ENCODE measurements at places on chromosomes 6 and 20. TPM values are rescaled to one million over a fixed set of nuclear protein-coding genes. Genes with fewer than 3 reads are reported as not detected.

DNA sequence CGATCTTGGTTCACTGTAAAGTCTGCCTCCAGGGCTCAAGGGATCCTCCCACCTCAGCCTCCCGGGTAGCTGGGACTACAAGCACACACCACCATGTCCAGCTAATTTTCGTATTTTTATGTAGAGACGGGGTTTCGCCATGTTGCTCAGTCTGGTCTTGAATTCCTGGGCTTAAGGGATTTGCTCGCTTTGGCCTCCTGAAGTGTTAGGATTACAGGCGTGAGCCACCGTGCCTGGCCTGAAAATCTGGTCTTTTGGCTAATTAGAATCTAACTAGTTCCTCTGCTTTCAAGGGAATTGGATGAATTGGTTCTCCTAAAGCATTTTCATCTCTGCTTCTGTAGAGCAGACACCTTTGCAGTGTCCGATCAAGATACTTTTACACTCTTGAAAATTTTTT lies 51.3 kb downstream of the NCOA3 start:
- no peak overlapping the region for H3K4me3 ChIP-seq
- no peaks in the 10 kb centered on the region for H3K36me3 ChIP-seq
- no peak for DNase-seq
- no peaks in the 10 kb centered on the region for H3K27me3 ChIP-seq
- no peak overlapping the region for H3K27ac ChIP-seq

DNA sequence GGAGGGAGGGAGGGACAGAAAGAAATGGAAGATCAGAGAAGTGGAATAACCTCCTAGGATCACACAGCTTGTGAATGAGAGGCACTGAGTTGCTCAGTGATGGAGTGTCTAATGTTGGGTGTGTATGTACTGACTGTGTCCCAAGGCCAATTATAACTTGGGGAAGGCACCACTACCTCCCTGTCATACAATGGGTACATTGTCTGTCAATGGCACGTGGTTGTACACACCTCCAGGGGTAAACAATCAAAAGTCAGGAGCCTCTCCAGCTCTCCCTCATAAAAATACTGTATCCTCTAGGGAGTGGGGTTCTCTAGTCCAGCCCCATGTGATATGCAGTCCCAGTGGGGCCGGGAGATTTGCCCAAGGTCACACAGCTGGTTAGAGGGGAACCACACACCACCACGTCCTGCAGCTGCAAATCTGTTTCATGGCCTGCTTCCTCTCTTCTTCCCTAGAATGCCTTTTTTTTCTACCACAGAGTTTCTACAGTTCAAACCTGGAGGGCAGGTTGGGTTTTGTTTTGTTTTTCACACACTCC lies 112.5 kb downstream of the SNX5 start:
- no peak for DNase-seq
- no peak overlapping the region for H3K4me3 ChIP-seq
- 0 out of 3 replicates have a peak, but pooled peaks cover 2% of the 10 kb centered on the region for H3K4me1 ChIP-seq
- peaks cover 6% of the 10 kb centered on the region for H3K27me3 ChIP-seq
- no peaks in the 10 kb centered on the region for H3K36me3 ChIP-seq

DNA sequence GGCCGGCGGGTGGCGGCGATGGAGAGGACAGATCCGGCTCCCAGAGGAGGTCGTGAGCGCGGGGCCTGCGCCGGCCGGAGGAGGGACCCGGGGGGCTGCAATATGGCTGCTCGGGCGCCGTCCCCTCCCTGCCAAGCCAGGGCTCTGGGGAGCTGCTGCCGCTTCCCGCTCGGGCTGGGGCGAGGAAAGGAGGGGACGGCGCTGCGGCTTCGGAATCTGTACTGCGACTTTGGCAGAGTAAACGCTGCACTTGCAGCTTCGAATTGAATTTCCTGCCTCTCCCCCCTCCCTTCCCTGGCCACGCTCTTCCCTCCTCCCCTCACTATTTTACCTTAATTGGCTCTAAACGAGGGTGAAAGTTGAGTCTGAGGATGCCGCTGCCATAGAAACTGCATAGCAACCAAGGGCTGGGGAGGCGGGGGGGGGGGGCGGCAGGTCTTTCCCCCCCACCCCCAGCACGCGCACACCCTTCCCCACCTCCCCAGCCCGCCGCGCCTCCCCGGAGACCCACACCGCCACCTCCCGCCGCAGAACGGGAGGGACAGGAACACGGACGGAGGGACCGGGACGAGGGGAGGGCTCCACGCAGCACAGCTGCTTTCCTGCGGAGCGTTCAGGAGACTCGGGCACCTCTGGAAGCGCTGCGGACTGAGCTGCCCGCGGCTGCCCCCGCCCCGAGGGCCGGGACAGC lies 93.9 kb downstream of the RNASET2 start:
- peaks cover 13% of the 10 kb centered on the region for H3K27me3 ChIP-seq
- no peak overlapping the region for H3K27ac ChIP-seq
- no peak for DNase-seq
- no peaks in the 10 kb centered on the region for H3K36me3 ChIP-seq

GRCh38 chr6:69086689-69087088 lies 451.6 kb downstream of the ADGRB3 start:
- H3K36me3 ChIP-seq, result no peaks in the 10 kb centered on the region
- no peaks in the 10 kb centered on the region for H3K27me3 ChIP-seq
- H3K27ac ChIP-seq, result no peak overlapping the region

DNA sequence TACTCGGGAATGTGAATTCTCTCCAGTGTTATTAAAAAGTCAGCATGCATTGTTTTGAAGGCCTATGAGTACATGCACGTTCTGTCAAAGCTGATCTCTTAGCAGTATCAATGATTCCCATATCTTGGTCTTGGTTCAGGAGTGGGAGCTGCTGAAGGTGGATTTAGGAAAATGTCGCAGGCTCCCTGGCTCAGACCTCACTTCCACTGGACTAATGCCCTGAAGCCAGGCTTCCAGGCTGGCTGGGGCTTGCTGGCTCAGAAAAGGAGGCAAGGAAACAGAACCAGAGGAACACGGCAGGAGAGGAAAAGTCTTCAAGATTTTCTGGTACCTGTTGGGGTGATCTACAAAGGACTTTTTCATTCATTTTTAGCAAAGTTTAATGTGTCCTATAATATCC lies 81.6 kb downstream of the OLIG3 start:
- H3K4me1 ChIP-seq, result no peaks in the 10 kb centered on the region
- DNase-seq, result no peak
- no peaks in the 10 kb centered on the region for H3K36me3 ChIP-seq
- peaks cover 14% of the 10 kb centered on the region for H3K27me3 ChIP-seq
- no peak overlapping the region for H3K27ac ChIP-seq

DNA sequence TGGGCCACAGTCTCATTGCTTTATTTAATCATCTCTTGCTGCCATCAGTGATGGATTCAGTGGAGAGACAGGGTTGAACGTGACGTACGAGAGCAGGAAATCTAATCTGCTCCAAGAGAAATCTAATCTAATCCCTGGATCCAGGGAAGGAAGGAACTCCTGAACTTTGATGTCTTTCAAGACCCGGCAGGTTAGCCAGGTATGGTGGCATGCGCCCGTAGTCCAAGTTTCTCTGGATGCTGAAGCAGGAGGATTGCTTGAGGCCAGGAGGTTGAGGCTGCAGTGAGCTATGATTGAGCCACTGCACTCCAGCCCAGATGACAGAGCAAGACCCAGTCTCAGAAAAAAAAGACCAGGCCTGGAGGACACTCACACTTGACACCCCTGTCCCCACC lies 11.4 kb upstream of the PGC start:
- no peaks in the 10 kb centered on the region for H3K4me1 ChIP-seq
- no peak for DNase-seq
- H3K36me3 ChIP-seq, result no peaks in the 10 kb centered on the region
- no peak overlapping the region for H3K27ac ChIP-seq
- H3K27me3 ChIP-seq, result peaks cover 34% of the 10 kb centered on the region

DNA sequence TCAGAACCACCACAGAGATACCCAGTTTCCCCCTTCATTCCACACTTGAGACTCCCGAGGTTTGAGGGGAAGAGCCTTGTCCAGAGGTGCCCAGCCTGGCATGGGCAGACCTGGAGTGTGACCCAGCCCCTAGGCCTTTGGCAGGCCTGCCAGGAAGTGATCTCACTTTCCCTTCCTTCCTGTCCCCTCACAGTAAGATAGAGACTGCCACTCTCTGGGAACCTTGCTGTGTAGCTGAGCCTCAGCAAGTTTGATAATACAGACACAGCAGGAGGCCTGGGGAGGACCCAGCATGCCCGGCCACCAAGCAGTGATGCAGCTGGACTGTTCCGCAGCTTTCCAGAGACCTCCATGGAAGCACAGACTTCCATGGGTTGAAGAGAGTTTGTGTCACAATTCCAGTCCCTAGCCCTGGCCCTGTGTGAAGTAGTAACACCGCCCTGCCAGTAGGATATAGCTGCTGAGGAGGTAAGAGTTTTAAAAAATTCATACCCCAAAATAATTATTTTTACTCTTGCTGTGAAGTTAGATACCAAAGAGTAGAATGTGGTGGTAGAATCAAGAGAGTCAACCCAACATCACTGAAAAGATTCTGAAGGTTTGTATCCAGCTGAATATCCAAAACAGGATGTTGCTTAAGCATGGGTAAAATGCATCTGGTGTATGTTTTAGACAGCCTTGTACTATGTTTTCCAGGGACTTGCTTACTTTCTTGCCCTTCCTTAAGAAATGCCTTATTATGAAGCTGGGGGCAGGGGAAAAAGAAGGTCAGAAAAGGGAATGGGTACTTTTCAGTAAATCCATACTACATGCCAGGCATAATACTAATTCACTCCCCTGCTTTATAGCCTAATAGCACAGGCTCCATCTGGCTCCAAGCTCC lies 16.3 kb downstream of the PKIG start:
- H3K36me3 ChIP-seq, result no peaks in the 10 kb centered on the region
- H3K27me3 ChIP-seq, result no peaks in the 10 kb centered on the region
- DNase-seq, result no peak
- no peak overlapping the region for H3K4me3 ChIP-seq

GRCh38 chr6:42403831-42404230 lies 47.9 kb downstream of the TRERF1 start:
- H3K36me3 ChIP-seq, result no peaks in the 10 kb centered on the region
- DNase-seq, result no peak
- no peak overlapping the region for H3K4me3 ChIP-seq
- H3K4me1 ChIP-seq, result peaks cover 29% of the 10 kb centered on the region

- H3K4me3 ChIP-seq, result no peak overlapping the region
- no peaks in the 10 kb centered on the region for H3K4me1 ChIP-seq
- DNase-seq, result no peak
- no peaks in the 10 kb centered on the region for H3K27me3 ChIP-seq
- H3K36me3 ChIP-seq, result no peaks in the 10 kb centered on the region
Observed at GRCh38 chr20:10774357-10774943, 100.7 kb upstream of the JAG1 start.

GRCh38 chr20:8095648-8096572 lies 36.2 kb upstream of the PLCB1 start:
- H3K4me3 ChIP-seq, result no peak overlapping the region
- H3K36me3 ChIP-seq, result no peaks in the 10 kb centered on the region
- no peak overlapping the region for H3K27ac ChIP-seq
- no peaks in the 10 kb centered on the region for H3K4me1 ChIP-seq
- DNase-seq, result no peak
- H3K27me3 ChIP-seq, result no peaks in the 10 kb centered on the region

DNA sequence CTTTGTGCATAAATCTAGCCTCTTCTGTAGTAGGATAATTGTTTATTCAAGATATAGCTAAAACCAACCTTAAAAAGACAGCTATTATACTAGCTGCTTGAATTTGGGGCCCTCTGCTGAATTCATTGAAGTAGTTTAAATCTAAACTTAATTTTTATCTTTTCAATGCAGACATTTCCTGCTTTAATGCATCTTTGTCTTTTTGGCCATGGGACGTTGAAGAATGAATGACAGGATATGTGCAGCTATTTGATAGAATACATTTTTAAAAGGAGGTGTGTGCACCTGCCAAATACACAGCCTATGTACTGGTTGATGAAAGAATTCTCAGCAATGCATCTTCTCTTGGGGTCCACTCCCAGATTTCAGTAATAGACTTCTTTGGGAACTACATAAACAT lies 524.9 kb downstream of the PHF3 start:
- H3K27ac ChIP-seq, result no peak overlapping the region
- H3K27me3 ChIP-seq, result no peaks in the 10 kb centered on the region
- no peaks in the 10 kb centered on the region for H3K4me1 ChIP-seq

GRCh38 chr20:50317609-50318008 lies 127.0 kb downstream of the CEBPB start:
- no peaks in the 10 kb centered on the region for H3K27me3 ChIP-seq
- DNase-seq, result peak; percentile 34
- H3K36me3 ChIP-seq, result no peaks in the 10 kb centered on the region

DNA sequence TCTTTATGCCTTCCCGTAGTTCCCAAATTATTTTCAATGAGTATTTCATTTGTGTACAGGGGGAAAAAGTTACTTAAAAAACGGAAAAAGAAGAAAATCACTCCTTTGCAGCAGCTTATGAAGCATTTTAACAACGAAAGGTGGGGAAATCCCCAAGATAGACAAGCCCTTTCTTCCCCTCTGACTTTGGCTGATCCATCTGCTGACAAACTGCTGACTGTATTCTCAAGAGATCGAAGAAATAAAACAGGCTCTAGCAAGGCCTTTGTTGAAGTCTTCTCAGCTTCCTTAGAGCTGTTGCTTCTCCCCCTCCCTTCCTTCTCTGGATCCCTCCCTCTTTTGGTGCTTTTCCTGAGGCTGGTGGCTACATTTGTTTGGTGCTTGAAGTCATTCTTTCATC lies 325.2 kb downstream of the NRN1 start:
- H3K4me3 ChIP-seq, result no peak overlapping the region
- no peaks in the 10 kb centered on the region for H3K4me1 ChIP-seq
- H3K27me3 ChIP-seq, result no peaks in the 10 kb centered on the region
- H3K36me3 ChIP-seq, result no peaks in the 10 kb centered on the region
- DNase-seq, result no peak
- no peak overlapping the region for H3K27ac ChIP-seq

GRCh38 chr6:14621518-14621917 lies 503.9 kb downstream of the CD83 start:
- no peaks in the 10 kb centered on the region for H3K27me3 ChIP-seq
- DNase-seq, result no peak
- H3K4me1 ChIP-seq, result peaks cover 25% of the 10 kb centered on the region
- no peak overlapping the region for H3K27ac ChIP-seq
- no peak overlapping the region for H3K4me3 ChIP-seq

Gene MCM8
- 21.8 TPM for total RNA-seq

Gene ETV7
- total RNA-seq, result 0.16 TPM

Gene AGER
- 11.5 TPM for total RNA-seq

Gene CFB
- 1.1 TPM for total RNA-seq

Gene HCK
- total RNA-seq, result not detected

Gene MYBL2
- 169 TPM for total RNA-seq

Gene GPR31
- total RNA-seq, result not detected

Gene HLA-DQB1
- 0.29 TPM for total RNA-seq

Gene RAB5IF
- 144 TPM for total RNA-seq

Gene MMP24
- total RNA-seq, result not detected
